ENCODE measurements at places on chromosomes 1 and 21. TPM values are rescaled to one million over a fixed set of nuclear protein-coding genes. Genes with fewer than 3 reads are reported as not detected.

DNA sequence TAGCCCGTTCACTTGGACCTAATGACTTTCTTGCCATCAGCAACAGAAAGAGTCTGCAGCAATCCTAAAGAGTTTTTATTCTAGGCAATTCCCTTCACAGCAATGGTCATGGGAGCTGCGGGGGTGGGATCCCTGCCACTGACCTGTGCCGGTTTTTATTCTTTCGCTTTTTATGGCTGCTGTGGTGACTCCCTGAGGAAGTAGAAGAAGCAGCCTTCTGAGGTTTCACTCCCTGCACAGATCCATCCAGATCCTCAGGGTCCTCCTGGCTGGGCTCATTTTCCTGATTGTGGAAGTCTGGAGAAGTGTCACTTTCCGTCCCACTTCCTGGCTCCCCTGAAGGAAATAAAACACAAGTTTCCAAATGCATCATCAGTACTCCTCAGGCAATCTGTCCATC, 12.9 kb downstream of the MEAF6 start:
- no peak for DNase-seq

- no peak for DNase-seq
Observed at GRCh38 chr1:110982320-110982719, 18.6 kb upstream of the LRIF1 start.

The LYPD8 gene
- total RNA-seq: 0.84 TPM

The CCDC27 gene
- total RNA-seq: not detected

The ZFYVE9 gene
- total RNA-seq: 9.2 TPM

The NR0B2 gene
- total RNA-seq: not detected

GRCh38 chr21:46065215-46065913, 32.5 kb upstream of the COL6A2 start:
- DNase-seq: peak; percentile 86

The PLA2G4A gene
- 10.2 TPM for total RNA-seq

DNA sequence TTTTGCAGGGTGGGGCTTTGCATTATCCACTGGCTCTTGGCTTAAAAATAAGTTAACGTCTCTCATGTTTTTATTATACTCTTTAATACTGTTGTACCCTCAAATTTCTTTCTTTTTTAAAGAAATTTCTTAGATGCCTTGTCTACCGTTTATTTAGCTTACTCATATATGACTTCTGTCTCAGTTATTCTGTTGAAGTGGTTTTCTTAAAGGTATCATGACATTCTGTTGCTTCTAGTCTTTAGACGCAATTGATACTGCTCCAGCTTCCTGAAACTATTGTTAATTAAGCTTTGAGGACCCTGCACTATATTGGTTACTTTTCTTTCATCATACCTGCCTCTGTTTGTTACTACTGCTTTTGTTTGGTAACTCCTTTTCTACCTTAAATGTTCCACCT, 11.7 kb downstream of the PKN2 start:
- DNase-seq: peak; percentile 20

GRCh38 chr1:87898431-87898830, 569.8 kb downstream of the LMO4 start:
- no peak for DNase-seq

DNA sequence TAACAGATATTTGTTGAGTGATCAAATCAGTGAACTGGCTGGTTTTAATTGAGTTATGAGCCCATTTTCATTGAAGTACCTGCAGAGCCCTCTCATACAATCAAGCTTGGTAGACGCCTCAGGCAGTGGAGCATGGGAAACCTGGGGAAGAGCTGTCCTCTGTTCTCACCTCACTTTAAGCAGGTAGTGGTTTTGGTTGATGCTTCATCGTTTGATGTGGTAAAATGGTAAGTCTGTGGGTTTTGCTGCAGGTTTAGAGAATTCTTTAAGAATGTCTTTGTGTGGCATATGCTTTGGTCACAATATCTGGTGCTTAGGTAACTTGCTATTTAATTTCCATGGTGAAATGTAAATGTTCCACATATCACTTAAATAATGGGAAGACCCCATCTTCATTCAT, 10.0 kb downstream of the LAMC1 start:
- DNase-seq: peak; percentile 80

- DNase-seq: no peak
Observed at GRCh38 chr1:74654708-74655107, 18.9 kb downstream of the ERICH3 start.

The BEST4 gene
- total RNA-seq: 0.05 TPM

GRCh38 chr1:33261344-33261743, 5.1 kb downstream of the ZNF362 start:
- no peak for DNase-seq

DNA sequence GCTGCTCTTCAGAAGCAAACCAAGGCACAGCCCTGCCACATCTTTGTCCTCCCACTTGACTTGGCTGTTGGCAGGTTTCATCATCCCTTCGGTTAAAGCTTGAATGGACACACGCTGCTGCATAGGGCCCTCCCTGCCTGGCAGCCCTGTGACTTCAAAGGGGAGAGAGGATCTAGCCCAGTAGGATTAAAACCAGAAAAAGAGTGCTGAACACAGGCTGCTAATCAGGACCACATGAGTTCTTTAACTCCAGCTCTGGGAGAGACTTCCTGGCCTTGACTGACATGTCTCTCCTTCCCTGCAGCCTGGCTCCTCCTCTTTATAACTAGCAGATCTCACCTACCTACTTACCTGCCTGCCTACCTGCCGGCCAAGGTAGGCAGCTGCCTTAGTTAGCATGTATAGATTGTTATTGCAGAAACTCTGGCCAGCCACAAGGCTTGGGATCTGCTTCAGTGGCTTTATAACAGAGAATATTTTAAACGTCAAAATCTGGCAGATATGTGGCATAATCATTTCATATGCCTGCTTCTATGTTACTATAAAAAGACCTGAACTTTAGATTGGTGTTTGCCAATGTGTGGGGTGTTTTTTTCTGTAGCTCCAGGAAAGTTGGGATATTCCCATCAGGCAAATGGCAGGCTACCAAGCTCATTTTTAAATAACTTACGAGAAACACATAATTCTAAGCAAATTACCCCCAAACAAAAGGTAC, 49.4 kb downstream of the ERG start:
- DNase-seq: no peak

DNA sequence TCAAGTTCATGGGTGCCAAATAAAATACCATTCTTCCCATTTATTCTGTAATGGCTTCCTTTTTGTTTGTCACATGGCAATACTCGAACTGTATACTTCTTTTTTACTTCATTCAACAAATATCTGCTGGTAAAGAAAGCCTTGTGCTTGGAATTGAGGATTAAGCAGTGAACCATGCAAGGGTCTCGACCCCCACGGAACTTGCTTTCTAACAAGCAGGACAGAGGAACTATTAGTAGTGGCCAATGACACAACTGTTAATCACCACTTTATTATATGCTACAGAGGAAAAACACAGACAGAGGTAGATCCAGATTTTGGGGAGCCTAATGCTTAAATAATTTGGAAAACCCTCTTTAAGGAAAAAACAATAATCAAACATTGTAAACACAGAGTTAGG, 542.2 kb downstream of the DPYD start:
- no peak for DNase-seq

The CRYZ gene
- total RNA-seq: 58.6 TPM

The KCNJ10 gene
- not detected for total RNA-seq

GRCh38 chr1:117654493-117655219, 48.8 kb downstream of the TENT5C start:
- DNase-seq: peak; percentile 73

The TSPEAR gene
- total RNA-seq: not detected

The TNNI3K gene
- not detected for total RNA-seq

GRCh38 chr1:156705918-156706656, 704 bp upstream of the CRABP2 start:
- DNase-seq: peak; percentile 36

DNA sequence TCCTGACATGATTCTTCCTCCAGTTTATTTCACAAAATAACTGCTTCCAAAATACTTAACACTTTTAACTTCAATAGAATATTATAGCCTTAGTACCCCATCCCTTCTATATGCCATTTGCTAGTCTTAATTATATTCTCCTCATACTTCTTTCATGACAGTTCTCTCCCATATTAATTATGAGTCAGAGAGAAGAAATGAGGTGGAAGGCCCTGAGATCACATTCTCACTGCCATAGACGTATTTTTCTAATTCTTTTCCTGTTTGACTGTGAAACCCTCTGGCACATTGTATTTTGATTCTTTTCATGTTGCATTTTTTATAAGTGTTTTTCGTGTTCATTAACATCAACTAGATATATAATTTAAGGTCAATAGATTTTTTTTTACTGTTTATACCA, 88.4 kb downstream of the GTF2B start:
- DNase-seq: peak; percentile 74

The AMY1A gene
- not detected for total RNA-seq

The AADACL3 gene
- total RNA-seq: not detected

The MROH9 gene
- not detected for total RNA-seq

DNA sequence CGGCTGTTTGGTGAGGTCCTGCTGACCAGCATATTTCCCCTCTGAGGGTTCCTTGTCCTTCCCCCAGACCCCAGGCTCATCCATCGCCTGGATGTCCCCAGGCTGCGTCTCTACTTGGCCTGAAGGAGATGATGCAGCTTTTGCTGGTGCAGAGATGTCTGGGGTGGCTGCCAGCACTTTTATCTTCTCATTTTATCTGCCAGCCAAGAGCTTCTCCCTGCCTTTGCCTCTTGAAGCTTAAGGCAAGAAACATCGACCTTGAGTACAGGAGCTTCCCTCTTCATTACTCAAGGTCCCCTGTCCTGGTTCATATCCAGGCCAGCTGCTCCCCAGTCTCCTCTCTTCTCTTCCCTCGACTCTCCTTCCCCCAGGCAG, 9.2 kb upstream of the H6PD start:
- DNase-seq: peak; percentile 55

DNA sequence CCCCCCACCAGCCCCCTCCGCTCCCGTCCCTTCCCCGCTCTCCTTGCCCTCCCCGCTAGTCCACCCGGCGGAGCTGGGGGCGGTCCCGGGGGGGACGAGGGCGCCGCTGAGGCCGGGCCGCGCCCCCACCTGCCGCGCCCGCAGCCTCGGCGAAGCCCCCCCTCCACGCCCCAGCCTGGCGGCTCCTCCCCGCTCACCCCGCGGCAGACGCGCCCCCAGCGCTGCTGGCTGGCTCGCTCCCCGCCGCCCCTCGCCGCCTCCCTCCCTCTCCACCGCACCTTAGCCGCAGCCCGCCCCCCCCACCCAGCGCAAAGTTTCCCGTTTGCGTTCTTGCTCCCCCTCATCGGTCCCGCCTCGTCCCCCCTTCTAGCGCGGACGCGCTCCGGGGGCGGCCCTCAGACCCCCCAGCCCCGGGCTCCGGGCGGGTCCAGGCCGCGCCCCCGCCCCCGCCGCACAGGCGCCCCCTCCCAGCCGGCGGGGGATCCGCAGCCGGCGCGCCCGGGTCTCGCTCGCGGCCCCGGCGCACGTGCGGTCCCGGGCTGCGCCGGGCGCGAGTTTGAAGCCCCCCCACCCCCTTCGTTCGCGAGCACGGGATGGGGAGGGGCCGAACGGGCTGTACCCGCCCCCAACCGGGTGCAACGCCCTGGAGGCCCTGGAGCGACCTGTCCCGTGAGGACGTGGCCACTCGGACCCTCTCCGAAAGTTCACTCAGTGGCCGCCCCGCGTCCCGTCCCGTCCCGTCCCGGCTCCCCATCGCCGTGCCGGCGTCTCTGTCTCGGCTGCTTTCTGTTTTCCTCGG, 623 bp downstream of the PTPRF start:
- peak; percentile 30 for DNase-seq

GRCh38 chr1:171245458-171246064, 2.7 kb upstream of the FMO1 start:
- peak; percentile 49 for DNase-seq

GRCh38 chr1:935751-936231, 12.1 kb downstream of the SAMD11 start:
- DNase-seq: no peak

GRCh38 chr1:162138599-162139181, 69.2 kb downstream of the NOS1AP start:
- no peak for DNase-seq

The ITLN2 gene
- total RNA-seq: not detected

- no peak for DNase-seq
Observed at GRCh38 chr1:111778541-111779051, 22.9 kb downstream of the DDX20 start.

The TNFAIP8L2 gene
- not detected for total RNA-seq

The SELENBP1 gene
- total RNA-seq: 4.5 TPM

The TDRD10 gene
- total RNA-seq: not detected

DNA sequence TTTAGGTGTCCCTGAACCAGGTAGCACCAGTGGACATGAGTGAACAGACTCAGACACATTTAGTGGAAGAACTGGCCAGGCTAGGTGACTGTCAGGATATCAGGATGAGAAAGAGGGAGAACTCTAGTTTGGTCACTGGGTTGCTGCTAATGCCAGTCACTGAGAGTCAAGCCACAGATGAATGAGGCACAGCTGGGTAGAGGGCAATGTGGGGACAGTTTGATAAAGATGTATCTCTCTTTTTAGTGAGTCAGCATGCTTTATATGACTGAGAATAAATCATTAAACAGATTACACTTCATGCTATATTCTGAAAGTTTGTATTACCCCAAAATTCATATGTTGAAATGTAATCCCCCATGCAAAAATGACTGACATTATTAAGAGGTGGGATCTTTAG, 87.1 kb downstream of the SELENOF start:
- no peak for DNase-seq

GRCh38 chr1:246827396-246827795, 103.2 kb downstream of the SCCPDH start:
- peak; percentile 47 for DNase-seq

- no peak for DNase-seq
Observed at GRCh38 chr1:183792300-183792699, 12.6 kb upstream of the RGL1 start.

- peak; percentile 77 for DNase-seq
Observed at GRCh38 chr1:55244476-55245099, 29.4 kb upstream of the USP24 start.

DNA sequence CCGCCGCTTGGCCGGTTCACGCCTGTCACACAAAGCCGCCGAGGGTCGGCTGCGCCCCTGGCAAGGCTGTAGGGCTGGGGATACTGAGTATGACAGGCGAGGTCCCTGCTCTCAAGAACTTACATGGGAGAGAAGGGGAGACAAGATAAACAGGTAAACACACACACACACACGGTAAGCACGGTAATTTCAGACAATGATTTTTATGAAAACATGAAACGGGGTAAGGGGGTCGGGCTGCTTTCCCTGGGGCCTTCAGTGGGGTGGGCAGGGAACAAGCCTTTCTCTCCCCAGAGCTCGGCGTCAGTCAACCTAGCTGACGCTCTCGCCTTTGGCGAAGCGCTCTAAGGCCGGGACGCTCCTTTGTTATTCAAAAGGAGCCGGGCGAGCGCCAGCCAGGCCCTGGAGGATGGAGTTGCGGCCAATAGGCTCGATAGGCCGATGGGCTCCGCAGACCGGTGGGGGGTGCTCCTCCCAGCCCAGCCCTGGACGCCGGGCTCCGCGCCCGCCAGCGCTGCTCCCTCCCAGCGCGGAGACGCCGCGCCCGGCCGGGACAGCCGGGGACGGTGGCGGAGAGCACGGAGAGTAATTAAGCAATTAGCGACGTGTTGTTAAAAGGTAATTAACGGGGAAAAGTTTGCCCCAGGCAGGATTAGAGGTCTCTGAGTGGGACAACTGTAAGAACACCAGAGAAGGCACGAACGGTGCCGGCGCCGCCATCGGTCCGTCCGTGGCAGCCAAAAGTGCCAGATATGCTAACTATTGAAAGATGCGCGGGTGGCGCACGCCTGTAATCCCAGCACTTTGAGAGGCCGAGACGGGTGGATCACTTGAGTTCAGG, 950 bp upstream of the INKA2 start:
- peak; percentile 81 for DNase-seq

The AK5 gene
- 5.6 TPM for total RNA-seq

All from M059J (cell line).